ENCODE measurements at places on chromosomes 5 and 9. TPM values are rescaled to one million over a fixed set of nuclear protein-coding genes. Genes with fewer than 3 reads are reported as not detected.
A peak's percentile ranks its signal among the peaks of the same experiment; 100 is the strongest.

DNA sequence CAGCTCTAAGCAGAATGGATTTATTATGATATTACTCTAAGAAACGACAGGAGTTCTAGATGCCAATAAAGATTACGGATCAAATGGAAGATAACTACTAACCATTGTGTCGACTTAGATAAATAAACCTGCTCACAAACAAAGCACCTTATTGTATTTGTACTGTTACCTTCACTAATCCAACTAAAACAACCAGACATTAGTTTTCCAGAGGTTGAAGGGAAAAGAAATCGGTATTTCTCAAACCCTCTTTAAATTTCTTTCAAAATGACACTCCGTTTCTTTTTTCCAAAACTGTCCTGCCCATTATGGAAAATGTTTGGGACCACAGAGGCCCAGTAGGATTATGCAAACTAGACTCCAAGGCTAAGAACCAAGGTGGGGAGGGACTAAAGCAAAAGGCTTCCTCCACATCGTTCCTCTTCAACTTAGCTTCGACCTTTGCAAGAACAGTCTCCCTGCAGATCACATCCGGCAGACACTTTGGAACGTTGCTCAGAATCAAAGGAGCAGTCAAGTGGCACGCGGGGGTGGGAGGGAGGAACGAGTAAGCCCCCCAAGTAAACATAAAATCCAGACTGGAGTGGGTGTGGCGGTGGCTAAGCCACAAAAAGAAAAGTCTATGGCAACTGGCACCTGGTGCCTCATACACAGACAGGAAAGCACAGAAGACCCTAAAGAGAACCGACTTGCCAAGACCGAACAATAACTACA lies 2.7 kb downstream of the MLLT3 start:
- peak overlapping the region; percentile 82 for H3K4me3 ChIP-seq
- no peaks in the 10 kb centered on the region for H3K27me3 ChIP-seq
- H3K27ac ChIP-seq = no peak overlapping the region
- no peaks in the 10 kb centered on the region for H3K36me3 ChIP-seq

DNA sequence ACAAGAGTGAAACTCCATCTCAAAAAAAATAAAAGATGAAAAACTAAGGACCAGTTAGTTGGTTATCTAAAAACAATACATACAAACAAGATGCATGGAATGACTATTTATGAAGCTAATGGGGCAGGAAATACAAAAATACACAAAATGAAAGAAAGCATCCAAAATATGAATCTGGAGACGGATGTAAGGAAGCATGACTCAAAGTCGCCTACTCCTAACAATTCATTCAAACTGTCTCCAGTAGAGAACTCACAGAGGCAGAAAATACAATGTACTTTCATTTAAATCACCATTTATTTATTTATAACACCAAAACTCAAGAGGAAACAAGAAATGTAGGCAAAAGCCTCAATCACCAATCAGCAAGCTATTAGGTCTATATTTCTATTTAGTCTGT lies 68.4 kb downstream of the SCAI start:
- H3K36me3 ChIP-seq = no peaks in the 10 kb centered on the region
- no peak for DNase-seq

DNA sequence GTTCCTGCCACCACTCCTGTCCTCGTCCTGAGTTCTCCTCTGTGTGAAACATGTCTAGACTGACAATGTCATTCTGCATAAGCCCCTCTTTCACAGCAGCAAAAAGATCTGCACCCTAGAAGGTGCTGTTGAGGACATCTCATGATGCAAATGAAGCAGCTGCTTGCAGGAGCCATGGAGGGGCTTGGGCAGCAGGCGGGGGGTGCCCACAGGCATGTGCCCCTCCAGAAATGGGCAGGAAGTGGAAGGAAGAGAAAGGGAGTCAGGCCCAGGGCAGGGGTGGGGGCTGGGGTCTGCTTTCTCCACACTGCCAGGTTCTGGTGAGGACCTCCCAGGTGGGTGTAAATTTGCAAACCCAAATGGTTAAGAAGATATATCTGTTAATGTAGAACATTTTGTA lies 54.5 kb upstream of the KCNMB1 start:
- no peak overlapping the region for H3K4me3 ChIP-seq

DNA sequence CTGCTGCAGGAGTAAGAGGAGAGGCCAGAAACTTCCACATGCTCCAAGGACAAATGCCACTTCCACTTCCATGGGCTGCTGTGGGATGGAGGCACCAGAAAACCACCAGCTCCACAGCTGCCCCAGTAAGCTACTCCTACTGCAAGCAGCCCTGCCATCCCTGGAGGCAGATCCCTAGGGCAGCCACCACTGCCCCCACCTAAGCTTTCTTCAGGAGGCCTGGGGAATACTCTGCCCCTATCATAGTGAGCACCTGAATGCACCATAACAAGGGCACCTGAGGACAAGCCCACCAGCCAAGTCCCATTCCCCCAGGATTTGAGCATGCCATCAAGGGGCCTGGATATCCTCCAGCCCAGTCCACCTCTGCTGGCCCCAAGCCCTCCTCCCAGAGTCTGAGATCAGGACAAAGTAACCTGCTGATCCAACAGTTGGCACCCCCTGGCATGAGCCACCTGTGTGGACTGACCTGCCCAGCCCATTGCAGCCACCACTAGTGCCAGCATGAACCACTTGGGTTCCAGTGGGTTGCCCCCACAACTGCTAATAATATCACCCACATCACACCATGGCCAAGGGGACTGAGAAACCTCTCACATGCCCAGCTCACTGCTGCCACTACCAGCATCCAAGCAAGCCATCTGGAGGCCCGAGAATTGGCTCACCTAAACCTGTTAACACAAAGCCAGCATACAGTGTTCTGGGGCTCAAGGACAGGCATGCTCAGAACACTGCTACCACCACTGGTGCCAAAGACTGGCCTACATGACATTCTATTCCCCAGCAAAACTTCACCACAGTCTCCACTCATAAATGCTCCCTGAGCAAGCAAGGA lies 480.1 kb downstream of the CDH12 start:
- no peak overlapping the region for H3K4me3 ChIP-seq
- no peaks in the 10 kb centered on the region for H3K36me3 ChIP-seq
- DNase-seq = no peak
- H3K27me3 ChIP-seq = no peaks in the 10 kb centered on the region
- H3K27ac ChIP-seq = no peak overlapping the region

The ACOT12 gene
- total RNA-seq = not detected

The TMC1 gene
- total RNA-seq = not detected

- H3K36me3 ChIP-seq = no peaks in the 10 kb centered on the region
- H3K27ac ChIP-seq = no peak overlapping the region
- H3K27me3 ChIP-seq = no peaks in the 10 kb centered on the region
- no peak overlapping the region for H3K4me3 ChIP-seq
- DNase-seq = no peak
- H3K4me1 ChIP-seq = peaks cover 8% of the 10 kb centered on the region
Observed at GRCh38 chr9:13054389-13054788, 225.1 kb downstream of the MPDZ start.

- H3K27ac ChIP-seq = peak overlapping the region; percentile 47
- H3K4me1 ChIP-seq = no peaks in the 10 kb centered on the region
- H3K27me3 ChIP-seq = no peaks in the 10 kb centered on the region
- no peak for DNase-seq
- H3K4me3 ChIP-seq = no peak overlapping the region
Observed at GRCh38 chr9:90878562-90878961, 76.9 kb downstream of the SYK start.

- H3K27me3 ChIP-seq = no peaks in the 10 kb centered on the region
- DNase-seq = no peak
- no peak overlapping the region for H3K27ac ChIP-seq
Observed at GRCh38 chr9:132037458-132037857, 42.2 kb downstream of the MED27 start.

The FAM120AOS gene
- 33.0 TPM for total RNA-seq

- no peaks in the 10 kb centered on the region for H3K4me1 ChIP-seq
- H3K27me3 ChIP-seq = no peaks in the 10 kb centered on the region
- no peak overlapping the region for H3K27ac ChIP-seq
- H3K36me3 ChIP-seq = peaks cover 7% of the 10 kb centered on the region
Observed at GRCh38 chr5:78182838-78183237, 111.7 kb downstream of the AP3B1 start.

GRCh38 chr9:28410411-28410810 lies 837.1 kb upstream of the C9orf72 start:
- H3K27me3 ChIP-seq = no peaks in the 10 kb centered on the region
- H3K27ac ChIP-seq = no peak overlapping the region
- no peaks in the 10 kb centered on the region for H3K36me3 ChIP-seq
- no peak overlapping the region for H3K4me3 ChIP-seq
- no peak for DNase-seq

- H3K27ac ChIP-seq = no peak overlapping the region
- H3K4me3 ChIP-seq = no peak overlapping the region
- H3K36me3 ChIP-seq = no peaks in the 10 kb centered on the region
- H3K4me1 ChIP-seq = no peaks in the 10 kb centered on the region
Observed at GRCh38 chr9:14799030-14799429, 76.5 kb upstream of the CER1 start.

GRCh38 chr5:74895906-74896305 lies 29.7 kb upstream of the FAM169A start:
- peaks cover 6% of the 10 kb centered on the region for H3K4me1 ChIP-seq
- H3K4me3 ChIP-seq = no peak overlapping the region
- no peaks in the 10 kb centered on the region for H3K27me3 ChIP-seq

The NACC2 gene
- 12.6 TPM for total RNA-seq

DNA sequence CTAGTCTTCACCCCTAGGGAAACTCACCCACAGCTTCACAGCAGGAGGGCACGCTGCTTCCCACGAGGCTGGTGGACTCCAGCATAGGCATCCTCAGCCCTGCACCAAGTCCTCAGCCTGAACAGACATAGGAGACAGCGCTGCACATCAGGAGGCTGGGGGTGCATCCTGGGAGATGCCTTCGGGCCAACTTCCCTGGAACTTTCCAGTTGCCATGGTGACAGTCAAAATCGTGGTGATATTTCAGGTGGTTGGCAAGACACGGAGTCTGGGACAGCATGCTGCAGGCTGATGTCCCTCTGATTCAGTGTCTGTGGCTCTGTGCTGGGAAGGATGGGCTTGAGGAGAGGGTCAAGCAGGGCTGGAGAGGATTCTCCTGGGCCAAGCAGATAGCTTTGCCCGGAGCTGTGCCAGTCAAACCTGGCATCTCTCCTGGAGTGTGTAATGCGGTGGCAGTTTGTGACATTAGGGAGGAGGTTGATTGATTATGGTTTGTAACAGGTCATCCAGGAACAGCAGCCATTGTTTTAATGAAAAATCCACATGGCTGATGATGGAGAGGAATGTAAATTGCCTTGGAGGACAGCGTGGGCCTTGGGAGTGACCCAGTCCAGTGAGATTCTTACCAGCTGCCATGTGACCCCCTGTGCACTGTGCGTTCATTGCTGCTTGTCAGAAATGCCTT lies 35.6 kb upstream of the SEMA4D start:
- no peaks in the 10 kb centered on the region for H3K36me3 ChIP-seq
- no peak overlapping the region for H3K4me3 ChIP-seq
- peaks cover 9% of the 10 kb centered on the region for H3K4me1 ChIP-seq

DNA sequence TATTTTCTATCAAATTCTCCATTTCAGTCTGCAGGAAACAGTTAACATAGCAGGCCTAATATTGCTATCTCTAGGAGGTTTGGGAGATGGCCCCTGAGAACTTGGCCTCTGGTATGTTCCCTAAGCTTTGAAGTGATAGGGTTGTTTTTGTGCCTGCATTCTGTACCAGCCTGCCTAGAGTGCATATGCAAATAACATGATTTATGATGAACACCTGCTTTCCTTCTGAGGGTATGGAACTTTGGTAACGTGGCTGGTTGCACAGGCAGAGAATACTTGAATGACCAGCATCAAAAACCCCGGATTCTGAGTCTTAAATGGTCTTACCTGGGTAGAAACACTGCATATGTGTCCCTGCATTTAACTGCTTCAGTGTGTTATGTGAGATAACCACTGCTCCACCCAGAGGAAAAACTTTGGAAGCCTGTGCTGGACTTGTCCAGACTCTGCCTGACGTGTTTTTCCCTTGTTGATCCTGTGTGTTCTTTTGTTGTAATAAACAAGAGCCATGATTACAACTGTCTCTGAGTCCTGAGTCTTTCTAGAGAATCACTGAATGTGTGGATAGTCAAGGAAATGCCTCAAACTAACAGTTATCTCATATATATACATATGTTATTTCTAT lies 111.3 kb upstream of the ABCA1 start:
- no peaks in the 10 kb centered on the region for H3K27me3 ChIP-seq
- no peaks in the 10 kb centered on the region for H3K4me1 ChIP-seq
- H3K27ac ChIP-seq = no peak overlapping the region
- no peak overlapping the region for H3K4me3 ChIP-seq
- no peaks in the 10 kb centered on the region for H3K36me3 ChIP-seq

GRCh38 chr5:75509546-75509945 lies 1.9 kb downstream of the CERT1 start:
- peak overlapping the region; percentile 87 for H3K4me3 ChIP-seq
- DNase-seq = no peak
- H3K36me3 ChIP-seq = no peaks in the 10 kb centered on the region
- H3K4me1 ChIP-seq = peaks cover 48% of the 10 kb centered on the region

- no peak for DNase-seq
- peaks cover 21% of the 10 kb centered on the region for H3K4me1 ChIP-seq
- no peak overlapping the region for H3K27ac ChIP-seq
Observed at GRCh38 chr9:27154908-27155307, 45.9 kb downstream of the TEK start.

GRCh38 chr5:165393839-165394238 lies 1888.4 kb downstream of the MAT2B start:
- H3K27ac ChIP-seq = no peak overlapping the region
- H3K4me1 ChIP-seq = no peaks in the 10 kb centered on the region
- no peaks in the 10 kb centered on the region for H3K36me3 ChIP-seq

DNA sequence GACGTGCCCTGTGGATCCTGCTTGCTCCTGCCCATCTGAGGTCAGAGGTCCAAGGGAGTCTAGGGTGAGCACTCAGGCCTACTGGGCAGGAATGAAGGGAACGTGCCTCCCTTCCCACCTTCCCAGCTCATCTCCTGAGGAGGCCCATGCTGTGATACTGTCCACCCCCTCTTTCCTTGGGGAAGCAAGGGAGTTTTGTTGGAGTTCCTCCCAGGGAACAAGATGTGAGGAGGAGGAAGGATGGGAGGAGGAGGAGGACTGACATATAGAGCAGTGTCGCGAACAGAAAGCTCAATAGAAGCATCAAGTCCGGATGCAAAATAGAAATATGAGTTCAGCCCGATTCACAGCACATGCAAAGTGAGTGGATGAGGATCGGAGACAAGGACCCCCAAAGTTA lies 41.0 kb downstream of the SLC6A7 start:
- no peak overlapping the region for H3K27ac ChIP-seq
- H3K4me3 ChIP-seq = no peak overlapping the region
- no peaks in the 10 kb centered on the region for H3K36me3 ChIP-seq
- DNase-seq = no peak

GRCh38 chr5:10332301-10332700 lies 21.2 kb upstream of the MARCHF6 start:
- no peak for DNase-seq
- peaks cover 3% of the 10 kb centered on the region for H3K27me3 ChIP-seq
- H3K36me3 ChIP-seq = no peaks in the 10 kb centered on the region
- H3K4me3 ChIP-seq = no peak overlapping the region
- no peak overlapping the region for H3K27ac ChIP-seq

DNA sequence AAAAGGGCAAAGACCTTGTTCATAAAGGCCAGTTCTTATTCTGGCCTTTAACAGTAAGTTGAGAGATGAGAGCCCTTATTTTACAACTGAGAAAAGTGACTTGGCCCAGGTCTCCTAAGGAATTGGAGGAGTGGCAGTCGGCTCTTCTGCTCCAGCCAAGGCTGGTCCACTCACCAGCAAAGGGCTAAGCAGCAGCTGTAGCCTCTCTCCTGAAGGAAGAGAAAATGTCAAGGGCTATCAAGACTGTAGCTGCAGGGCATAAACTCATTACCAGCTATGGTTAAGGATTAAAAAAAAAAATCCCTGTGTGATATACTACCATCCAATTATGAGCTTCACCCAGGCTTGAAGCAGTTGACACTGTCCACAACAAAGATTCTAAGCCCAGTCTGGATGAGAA lies 138.6 kb upstream of the RAD23B start:
- no peak overlapping the region for H3K4me3 ChIP-seq
- DNase-seq = no peak
